ENCODE measurements at places on chromosomes 7 and 10.
A peak's percentile ranks its signal among the peaks of the same experiment; 100 is the strongest.

DNA sequence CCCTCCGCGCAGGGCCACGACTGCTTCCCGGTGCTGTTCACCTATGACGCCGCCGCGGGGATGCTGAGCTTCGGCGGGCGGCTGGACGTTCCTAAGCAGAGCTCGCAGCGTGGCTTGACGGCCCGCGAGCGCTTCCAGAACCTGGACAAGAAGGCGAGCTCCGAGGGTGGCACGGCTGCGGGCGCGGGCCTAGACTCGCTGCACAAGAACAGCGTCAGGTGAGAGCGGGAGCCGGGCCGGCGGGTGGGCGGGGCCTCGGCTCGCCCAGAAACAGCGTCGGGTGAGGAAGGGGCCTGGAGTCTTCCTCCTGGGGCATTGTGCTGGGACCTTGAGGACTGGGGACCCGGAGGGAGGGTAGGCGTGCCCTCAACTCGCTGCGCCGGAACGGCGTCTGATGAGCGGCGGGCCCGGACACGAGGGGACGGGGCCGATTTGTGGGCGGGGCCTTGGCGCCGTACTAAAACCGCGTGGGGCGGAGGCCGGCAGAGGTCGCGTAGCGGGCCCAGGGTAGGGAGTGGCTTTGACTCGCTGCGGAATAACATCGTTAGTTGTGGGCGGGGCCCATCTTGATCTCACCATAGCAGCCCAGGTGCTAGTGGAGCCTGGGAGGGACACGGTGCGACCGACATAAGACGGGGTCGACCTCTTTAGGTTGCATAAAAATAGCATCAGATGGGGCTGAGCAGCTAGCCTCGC, 15.6 kb downstream of the PDAP1 start:
- DNase-seq: no peak

DNA sequence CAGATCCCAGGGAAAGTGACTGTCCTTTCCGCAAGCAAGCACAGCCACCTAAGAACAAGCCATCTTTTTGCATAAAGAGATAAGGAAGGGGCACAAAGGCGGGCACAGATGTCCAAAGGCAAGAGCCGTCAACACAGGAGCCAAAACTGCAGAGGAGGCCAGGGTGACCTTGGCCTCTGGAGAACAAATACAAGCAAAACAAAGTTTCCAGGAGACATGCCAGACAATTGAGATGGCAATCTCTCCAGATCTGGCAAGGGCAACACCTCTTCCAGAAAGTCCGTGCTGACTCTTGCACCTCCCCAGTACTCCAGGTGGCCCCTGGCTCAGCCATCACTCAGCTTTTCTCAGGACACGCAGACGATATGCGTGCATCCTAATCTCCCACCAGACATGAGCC, 58.2 kb downstream of the TEX36 start:
- no peak for DNase-seq

GRCh38 chr10:10676972-10677371, 340.7 kb upstream of the CELF2 start:
- no peak for DNase-seq

DNA sequence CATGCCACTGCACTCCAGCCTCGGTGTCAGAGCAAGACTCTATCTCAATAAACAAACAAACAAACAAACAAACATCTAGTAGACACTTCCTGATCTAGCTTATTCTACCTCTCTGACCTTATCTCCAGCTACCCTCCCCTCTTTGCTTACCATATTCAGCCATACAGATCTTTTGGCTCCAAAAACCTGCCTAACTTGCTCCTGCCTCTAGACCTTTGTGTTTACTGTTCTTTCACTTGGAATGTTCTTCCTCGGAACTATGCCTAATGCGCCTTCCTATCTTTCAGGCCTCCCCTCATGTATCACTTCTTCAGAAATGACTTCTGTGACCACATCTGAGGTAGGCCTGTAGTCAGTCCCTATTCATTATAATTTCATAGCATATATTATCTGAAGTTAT, 20.3 kb upstream of the WNT8B start:
- DNase-seq: no peak

DNA sequence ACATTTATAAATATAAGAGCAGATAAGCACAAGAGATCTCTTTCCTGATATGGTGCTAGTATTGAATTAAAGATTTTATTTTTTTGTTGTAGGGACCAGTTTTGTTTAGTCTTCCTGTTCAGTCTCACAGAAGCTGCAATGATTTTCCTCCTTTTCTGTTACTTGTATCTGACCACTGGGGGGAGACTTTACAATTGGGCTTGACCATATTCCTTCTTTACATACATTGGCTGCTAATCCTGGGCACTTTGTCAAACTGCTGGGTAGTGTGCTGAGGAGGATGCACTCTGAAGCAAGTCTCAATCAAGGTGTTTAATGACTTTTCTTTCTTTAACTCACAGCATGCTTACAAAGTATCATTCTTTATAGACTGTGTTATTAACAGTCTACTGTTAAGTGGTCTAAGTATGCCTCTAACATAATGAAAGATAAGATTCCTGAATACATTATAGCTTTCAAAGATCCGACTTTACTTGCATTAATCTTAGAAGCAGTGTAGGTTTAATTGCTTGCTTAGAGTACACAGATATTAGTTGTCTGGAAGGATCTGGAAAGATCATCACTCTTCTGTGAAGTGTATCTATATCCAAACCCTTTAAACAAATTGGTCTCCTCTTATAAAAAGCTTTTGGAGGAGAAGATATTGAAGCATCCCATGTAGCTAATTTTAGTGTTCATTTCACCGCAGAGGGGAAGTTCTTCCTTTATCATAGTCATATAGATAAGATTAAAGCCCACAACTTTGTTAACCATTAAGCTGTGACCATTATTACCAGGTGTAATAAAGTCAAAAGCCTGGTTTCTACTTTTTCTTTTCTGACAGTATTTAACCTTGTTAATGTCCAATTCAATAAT, 3.1 kb downstream of the PALS2 start:
- DNase-seq: peak; percentile 60

GRCh38 chr10:114547514-114547913, 110.6 kb downstream of the ABLIM1 start:
- DNase-seq: no peak

GRCh38 chr7:86908948-86909347, 150.5 kb downstream of the ELAPOR2 start:
- no peak for DNase-seq

DNA sequence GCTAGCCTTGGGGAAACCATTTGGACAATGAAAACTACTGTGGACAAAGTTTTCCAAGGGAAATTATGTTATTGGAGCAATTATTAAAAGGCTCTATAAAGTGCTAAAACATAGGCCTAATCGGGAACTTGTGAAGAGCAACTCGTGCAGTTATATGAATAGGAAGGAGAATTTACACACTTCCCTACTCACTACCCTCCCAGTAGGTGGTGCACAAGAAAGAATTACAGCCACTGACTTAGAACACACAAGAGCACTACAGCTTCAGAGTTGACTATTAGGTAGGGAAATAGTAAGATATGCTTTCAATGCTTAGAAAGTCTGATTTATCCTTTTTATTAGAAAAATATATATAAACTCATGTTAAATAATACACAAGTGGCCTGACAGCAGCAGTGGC, 47.2 kb downstream of the GSAP start:
- DNase-seq: no peak

DNA sequence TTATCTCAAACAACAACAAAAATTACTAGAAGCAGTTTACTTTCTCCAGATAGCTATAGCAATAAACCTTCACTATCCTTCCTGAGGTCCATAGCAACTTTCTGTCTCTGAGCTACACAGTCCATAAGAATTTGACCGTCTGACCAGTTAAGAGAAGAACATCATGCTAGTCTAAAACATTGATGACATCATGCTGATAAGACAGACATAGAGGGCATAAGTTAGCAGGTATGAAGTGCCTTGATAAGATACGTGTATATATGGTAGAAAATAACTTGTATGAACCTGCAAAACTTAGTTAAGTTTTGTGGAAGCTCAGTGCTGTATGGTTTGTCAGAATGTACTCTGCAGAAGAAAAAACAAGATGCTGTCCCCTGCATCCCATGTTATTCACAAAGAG, 353.0 kb downstream of the GRID1 start:
- DNase-seq: no peak

DNA sequence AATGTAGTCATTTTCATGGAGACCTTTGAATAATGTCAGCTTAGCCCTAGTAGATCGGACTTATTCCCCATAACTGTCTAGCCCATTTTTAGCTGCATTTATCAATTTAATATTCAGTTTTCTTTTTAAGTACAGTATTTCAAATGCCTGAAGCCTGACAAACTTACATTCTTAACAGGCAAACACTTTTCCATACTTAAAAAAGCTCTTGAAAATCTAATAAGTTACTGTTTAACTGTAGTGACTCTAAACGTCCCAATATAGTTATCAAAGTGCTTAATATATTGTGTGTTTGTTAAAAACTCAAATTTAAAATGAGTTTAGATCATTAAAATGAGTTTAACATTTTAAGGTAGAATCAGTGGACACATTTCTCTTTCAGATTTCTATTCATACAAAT, 44.9 kb downstream of the PON1 start:
- no peak for DNase-seq

GRCh38 chr7:89988074-89988473, 166.2 kb upstream of the STEAP1 start:
- DNase-seq: no peak

DNA sequence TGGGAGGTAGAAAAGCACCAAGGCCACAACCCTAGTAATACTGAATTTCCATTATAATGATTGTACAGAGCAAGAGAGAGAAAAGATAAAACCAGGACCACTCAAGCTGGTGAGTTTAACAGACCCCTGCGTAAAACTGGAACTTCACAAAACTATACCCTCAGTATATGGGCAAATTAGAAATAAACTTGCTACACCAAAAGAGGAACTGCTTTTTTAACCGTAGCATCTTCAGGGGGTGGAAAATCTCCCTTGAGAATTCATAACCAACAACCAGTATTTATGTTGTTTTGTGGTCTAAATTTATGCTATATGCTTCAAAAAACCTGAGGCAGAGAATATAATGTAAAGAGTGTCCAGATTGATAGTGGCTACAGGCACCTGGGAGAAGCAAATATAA, 171.2 kb downstream of the SGMS1 start:
- DNase-seq: no peak

DNA sequence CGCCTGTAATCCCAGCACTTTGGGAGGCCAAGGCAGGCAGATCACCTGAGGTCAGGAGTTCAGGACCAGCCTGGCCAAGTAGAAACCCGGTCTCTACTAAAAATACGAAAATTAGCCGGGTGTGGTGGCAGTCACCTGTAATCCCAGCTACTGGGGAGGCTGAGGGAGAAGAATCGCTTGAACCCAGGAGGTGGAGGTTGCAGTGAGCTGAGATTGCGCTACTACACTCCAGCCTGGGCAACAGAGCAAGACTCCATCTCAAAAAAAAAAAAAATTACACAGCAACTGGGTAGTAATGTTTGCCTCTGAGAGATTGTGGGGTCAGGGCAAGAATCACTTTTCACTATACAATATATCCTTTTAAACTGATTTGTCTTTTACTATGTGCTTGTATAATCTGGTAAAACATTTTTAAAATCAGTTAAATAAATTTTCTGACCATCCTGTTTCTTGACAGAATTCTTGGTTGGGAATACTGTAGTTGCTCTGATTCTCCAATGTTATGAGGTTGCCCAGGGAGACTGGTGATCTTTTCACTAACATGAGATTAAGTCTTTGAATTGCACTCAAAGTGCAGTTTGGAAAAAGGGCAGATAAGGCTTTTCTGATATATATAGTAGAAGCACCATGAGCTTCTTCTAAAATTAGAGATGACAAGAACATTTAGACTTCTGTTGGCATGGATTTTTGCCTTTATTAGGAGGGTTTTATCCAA, 1.5 kb downstream of the ENTPD7 start:
- peak; percentile 33 for DNase-seq

DNA sequence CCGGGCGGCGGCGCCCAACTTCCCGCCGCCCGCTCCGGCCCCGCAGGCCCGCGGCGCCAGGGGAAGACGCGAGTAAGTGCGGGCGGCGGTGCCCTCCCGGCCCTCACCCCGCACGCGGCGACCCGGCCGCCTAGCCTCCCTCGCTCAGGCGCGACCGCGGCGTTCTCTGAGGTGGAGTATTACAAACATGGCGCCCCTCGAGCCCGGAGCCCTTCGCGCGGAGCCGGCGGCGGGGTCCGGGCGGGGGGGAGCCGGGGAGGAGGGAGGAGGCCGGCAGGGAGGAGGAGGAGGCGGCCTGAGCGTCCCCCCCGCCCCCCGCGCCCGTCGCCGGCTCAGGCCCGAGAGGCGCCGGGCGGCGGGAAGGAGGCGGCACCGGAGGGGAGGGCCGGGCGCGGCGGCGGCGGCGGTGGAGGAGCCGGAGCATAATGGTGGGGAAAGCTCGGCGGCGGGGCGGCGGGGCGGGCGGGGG, at the start of gene ZMYND11:
ZMYND11 (plus strand) TSS at position 324 of the 469 bp plus-strand sequence. CDS start 44,558 bp downstream, outside the sequence.
- DNase-seq: peak; percentile 26

DNA sequence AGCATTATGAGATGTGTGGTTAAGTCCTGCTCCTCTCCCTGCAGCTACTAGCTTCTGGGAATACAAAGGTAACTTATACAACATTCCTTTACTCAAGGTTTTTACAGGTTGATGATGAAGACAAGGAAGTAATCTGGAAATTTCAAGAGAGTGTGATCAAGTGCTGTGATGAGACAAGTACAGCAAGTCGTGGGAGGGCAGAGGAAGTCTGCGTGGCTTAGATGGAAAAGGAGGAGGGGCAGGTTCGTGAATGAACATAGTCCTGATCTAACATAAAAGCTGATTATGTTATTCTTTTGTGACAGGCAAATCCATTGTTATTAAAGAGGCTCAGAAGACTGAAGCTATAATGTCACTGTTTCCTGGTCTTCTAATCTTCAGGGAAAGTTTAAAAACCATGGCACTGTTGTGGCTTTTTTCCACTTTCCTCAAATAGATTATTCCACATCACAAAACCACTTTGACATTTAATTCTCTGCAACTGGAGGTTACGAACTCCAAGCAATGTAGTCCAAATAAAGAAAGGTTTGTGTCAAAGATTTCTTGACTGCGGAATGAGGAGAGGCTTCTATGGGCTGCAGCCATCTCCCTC, 84.1 kb downstream of the CPXM2 start:
- DNase-seq: no peak

- DNase-seq: no peak
Measured at GRCh38 chr10:78460204-78460603, 426.5 kb downstream of the RPS24 start.

DNA sequence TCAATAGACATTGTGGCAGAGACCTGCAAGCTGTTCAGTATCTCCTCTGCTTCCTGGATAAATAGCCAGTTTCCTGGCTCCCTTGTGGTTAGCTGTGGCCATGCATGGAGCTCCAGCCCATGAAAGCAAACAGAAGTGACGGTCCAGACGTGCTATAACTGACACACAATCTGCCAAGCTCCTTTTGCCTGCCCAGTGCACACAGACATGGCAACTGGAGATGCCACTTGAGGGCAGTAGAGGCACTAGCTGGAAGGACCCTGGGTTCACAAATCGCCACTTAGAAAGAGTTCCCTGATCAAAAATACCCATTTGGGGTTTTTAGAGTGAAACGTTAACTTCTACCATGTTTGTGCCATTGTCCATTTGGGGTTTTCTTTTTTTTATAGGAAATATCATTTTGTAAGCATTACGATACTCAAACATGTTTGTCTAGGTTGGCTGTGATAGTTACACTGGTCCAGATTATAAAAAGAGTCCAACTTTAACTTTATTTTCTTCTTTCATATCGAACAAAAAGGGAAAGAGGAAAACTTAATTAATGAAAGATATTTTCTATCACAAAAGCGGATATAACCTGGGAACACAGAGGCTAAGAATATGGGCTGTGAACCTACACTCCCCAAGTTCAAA, 31.3 kb downstream of the KIN start:
- DNase-seq: peak; percentile 23

GRCh38 chr7:156578978-156579430, 61.6 kb upstream of the RNF32 start:
- DNase-seq: no peak

Data from RCC 7860 (cell line).